ENCODE measurements at places on chromosomes 5 and 9. TPM values are rescaled to one million over a fixed set of nuclear protein-coding genes. Genes with fewer than 3 reads are reported as not detected.

The RNF130 gene
- total RNA-seq: 64.1 TPM

The MARCOL gene
- total RNA-seq: not detected

The OCLN gene
- total RNA-seq: 3.9 TPM

The FGF18 gene
- total RNA-seq: 3.0 TPM

The SPATA31A3 gene
- total RNA-seq: not detected

The TCF7 gene
- 1.5 TPM for total RNA-seq

The IRX2 gene
- total RNA-seq: not detected

GRCh38 chr5:50794812-50795211 is 128.4 kb downstream of the PARP8 start:
- no peak for DNase-seq
- H3K4me3 ChIP-seq: no peak overlapping the region
- no peaks in the 10 kb centered on the region for H3K4me1 ChIP-seq
- H3K27ac ChIP-seq: no peak overlapping the region

GRCh38 chr9:35912791-35913400 is 3.6 kb downstream of the SPAAR start:
- H3K36me3 ChIP-seq: no peaks in the 10 kb centered on the region
- no peaks in the 10 kb centered on the region for H3K27me3 ChIP-seq
- H3K27ac ChIP-seq: no peak overlapping the region
- peaks cover 30% of the 10 kb centered on the region for H3K4me1 ChIP-seq
- no peak for DNase-seq
- no peak overlapping the region for H3K4me3 ChIP-seq

DNA sequence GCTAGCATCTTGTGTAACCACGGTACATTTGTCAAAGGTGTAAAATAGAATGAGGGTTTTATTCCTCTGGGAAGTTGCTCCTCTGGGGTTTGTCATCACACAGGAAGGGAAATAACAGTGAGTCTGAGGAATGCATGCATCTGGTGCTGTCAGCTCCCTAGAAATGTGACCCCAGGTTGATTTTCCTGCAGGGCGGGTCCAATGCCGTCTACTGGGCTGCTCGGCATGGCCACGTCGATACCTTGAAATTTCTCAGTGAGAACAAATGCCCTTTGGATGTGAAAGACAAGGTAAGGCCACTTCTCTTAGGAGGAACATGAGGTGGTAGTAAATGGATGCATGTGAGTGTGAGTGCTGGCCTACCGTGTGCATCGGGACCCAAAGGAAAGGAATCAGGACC is 78.8 kb upstream of the CTSL start:
- no peaks in the 10 kb centered on the region for H3K4me1 ChIP-seq
- H3K4me3 ChIP-seq: no peak overlapping the region
- H3K27ac ChIP-seq: no peak overlapping the region
- DNase-seq: no peak

GRCh38 chr5:71973563-71973962 is 133.7 kb upstream of the MAP1B start:
- H3K27ac ChIP-seq: peak overlapping the region; percentile 63
- H3K27me3 ChIP-seq: no peaks in the 10 kb centered on the region
- H3K36me3 ChIP-seq: no peaks in the 10 kb centered on the region
- DNase-seq: no peak
- H3K4me3 ChIP-seq: no peak overlapping the region

DNA sequence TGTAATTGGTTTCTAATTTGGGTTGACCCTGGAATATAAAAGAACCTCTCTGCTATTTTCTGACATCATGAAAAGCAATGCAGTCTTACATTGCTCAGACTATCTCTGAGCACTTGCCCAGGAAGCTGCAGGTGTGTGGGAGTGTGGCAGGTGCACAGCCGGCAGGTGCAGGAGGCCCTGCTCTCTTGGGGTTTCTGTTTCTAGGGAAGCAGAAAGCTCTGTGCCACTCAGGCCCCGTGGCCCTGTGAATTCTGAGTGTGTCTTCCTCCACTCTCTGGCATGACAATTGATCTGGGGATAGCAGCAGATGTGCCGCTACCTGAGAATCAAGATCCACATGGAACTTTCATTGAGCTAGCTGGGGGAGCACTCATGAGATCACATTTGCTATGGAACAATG is 45.7 kb upstream of the IRX2 start:
- no peaks in the 10 kb centered on the region for H3K36me3 ChIP-seq
- H3K4me3 ChIP-seq: no peak overlapping the region
- H3K4me1 ChIP-seq: no peaks in the 10 kb centered on the region
- no peaks in the 10 kb centered on the region for H3K27me3 ChIP-seq

- no peak overlapping the region for H3K4me3 ChIP-seq
- H3K36me3 ChIP-seq: no peaks in the 10 kb centered on the region
- peaks cover 87% of the 10 kb centered on the region for H3K27me3 ChIP-seq
- no peak for DNase-seq
- H3K4me1 ChIP-seq: peaks cover 38% of the 10 kb centered on the region
- no peak overlapping the region for H3K27ac ChIP-seq
Measured at GRCh38 chr9:122226758-122227574, 1.8 kb downstream of the LHX6 start.

GRCh38 chr9:34980181-34980761 is 9.3 kb upstream of the DNAJB5 start:
- no peak overlapping the region for H3K4me3 ChIP-seq
- H3K27me3 ChIP-seq: no peaks in the 10 kb centered on the region
- DNase-seq: no peak
- H3K36me3 ChIP-seq: no peaks in the 10 kb centered on the region
- no peak overlapping the region for H3K27ac ChIP-seq

- H3K27me3 ChIP-seq: no peaks in the 10 kb centered on the region
- no peaks in the 10 kb centered on the region for H3K4me1 ChIP-seq
- H3K36me3 ChIP-seq: peaks cover 21% of the 10 kb centered on the region
- H3K4me3 ChIP-seq: no peak overlapping the region
Measured at GRCh38 chr5:1466631-1467265, 21.5 kb upstream of the SLC6A3 start.

DNA sequence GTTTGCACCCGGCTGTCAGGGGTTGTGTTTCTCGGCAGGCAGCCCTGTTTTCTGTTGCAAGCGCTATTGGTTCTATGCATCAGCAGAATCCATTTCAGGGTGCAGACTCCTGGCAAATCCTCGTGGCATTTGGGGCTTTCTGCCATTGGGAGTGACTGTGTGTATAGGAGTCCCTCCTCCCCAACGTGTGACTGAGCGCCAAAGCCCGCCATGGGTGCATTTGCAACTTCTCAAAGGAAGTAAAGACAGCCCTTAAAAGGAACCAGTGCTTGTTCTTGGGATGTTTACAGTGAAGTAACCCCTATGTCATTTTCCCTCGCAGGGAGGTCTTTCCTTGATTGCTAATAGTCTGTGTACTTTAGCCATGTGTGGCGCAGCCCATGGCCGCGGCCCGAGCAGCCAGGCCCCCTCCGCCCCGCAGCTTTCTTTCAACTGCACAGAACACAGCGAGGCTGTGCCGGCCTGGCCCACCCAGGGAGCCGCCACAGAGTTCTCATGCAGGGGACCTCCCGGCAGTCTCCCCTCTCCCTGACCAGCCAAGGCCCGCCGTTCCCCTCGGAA is 175.6 kb downstream of the HSD17B3 start:
- H3K27ac ChIP-seq: no peak overlapping the region
- H3K27me3 ChIP-seq: no peaks in the 10 kb centered on the region
- H3K4me1 ChIP-seq: peaks cover 17% of the 10 kb centered on the region

DNA sequence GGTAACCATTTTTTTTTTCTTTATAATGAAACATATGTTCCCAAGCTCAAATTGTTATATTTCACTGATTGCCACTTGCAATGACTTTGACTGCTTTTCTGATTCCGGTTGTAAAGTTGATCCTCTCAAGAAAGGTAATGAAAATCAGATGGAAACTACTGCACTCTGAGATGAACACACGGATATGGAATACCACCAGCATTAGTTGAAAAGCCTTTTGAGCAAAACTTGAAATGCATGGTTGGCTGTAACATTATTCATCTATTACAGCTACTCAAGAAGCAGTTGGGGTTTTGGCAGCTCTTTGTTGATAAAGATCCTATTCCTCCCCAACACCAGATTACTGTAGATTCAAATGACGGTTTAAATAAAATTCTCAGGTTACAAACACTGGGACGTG is 591.6 kb upstream of the DMAC1 start:
- no peak for DNase-seq
- no peaks in the 10 kb centered on the region for H3K36me3 ChIP-seq
- no peaks in the 10 kb centered on the region for H3K27me3 ChIP-seq
- H3K27ac ChIP-seq: no peak overlapping the region
- H3K4me3 ChIP-seq: no peak overlapping the region
- no peaks in the 10 kb centered on the region for H3K4me1 ChIP-seq

- H3K4me3 ChIP-seq: no peak overlapping the region
- no peak overlapping the region for H3K27ac ChIP-seq
- no peaks in the 10 kb centered on the region for H3K27me3 ChIP-seq
- no peak for DNase-seq
- no peaks in the 10 kb centered on the region for H3K36me3 ChIP-seq
Measured at GRCh38 chr5:180026320-180026719, 45.2 kb downstream of the RNF130 start.

GRCh38 chr5:83118976-83119375 is 41.6 kb downstream of the XRCC4 start:
- H3K4me1 ChIP-seq: no peaks in the 10 kb centered on the region
- H3K27me3 ChIP-seq: no peaks in the 10 kb centered on the region
- H3K36me3 ChIP-seq: no peaks in the 10 kb centered on the region
- DNase-seq: no peak
- H3K27ac ChIP-seq: no peak overlapping the region

DNA sequence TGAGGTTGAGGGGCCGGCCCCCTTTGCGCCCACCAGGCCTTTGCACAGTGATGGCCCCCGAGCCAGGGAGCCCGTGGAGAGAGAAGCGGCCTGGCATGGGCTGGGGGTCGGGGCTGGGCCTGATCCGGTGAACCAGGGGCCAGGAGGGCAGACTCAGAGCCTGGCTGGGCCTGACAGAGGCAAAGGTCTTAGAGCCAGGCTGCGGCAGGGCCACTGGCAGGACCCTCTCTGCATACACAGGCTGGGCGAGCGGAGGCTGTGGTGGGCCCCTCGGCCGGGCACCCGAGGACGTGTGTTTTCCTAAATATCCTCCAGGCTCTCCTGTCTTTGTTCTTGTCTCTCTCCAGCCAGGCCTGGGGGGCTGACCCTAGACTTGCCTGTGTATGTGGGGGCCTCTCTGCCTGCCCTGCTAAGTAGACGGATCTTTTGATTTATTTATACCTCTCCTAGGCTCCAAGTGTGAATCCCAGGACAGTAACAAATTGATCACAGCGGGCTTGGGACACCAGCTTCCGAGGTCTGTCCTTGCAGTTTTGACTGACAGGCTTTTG is 933 bp downstream of the NEK6 start:
- peak overlapping the region; percentile 96 for H3K27ac ChIP-seq
- no peaks in the 10 kb centered on the region for H3K36me3 ChIP-seq
- no peaks in the 10 kb centered on the region for H3K27me3 ChIP-seq
- DNase-seq: no peak

DNA sequence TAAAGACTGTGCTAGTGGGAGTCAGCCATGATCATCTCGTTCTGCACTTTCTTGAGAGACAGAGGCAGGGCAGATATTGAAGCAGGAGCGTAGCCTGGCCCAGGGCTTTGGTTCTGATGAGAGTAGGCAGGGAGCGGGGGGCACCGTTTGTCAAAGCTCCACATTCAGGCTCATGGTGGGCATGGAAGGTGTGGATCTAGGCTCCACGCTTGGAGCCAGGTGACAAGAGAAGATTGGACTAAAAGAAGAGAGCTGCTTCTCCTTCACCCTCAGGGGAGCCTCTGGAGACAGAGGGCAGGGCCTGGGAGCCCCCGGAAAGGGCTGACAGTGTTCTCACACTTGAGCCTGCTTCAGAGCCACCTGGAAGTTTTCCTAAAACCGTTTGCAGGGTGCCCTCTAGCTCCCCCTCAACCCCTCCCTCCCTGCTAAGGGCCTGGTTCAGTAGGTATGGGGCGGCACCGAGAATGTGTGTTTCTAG is 24.7 kb upstream of the FCN2 start:
- no peaks in the 10 kb centered on the region for H3K27me3 ChIP-seq
- no peak for DNase-seq
- H3K4me1 ChIP-seq: peaks cover 8% of the 10 kb centered on the region
- no peak overlapping the region for H3K4me3 ChIP-seq

- H3K27me3 ChIP-seq: peaks cover 25% of the 10 kb centered on the region
- no peak for DNase-seq
- no peak overlapping the region for H3K4me3 ChIP-seq
- H3K27ac ChIP-seq: no peak overlapping the region
- H3K4me1 ChIP-seq: no peaks in the 10 kb centered on the region
- H3K36me3 ChIP-seq: no peaks in the 10 kb centered on the region
Measured at GRCh38 chr9:136309101-136309801, 5.4 kb upstream of the CCDC187 start.

GRCh38 chr9:20178197-20178596 is 389.4 kb upstream of the SLC24A2 start:
- H3K27ac ChIP-seq: no peak overlapping the region
- H3K27me3 ChIP-seq: no peaks in the 10 kb centered on the region
- H3K4me1 ChIP-seq: no peaks in the 10 kb centered on the region
- H3K36me3 ChIP-seq: no peaks in the 10 kb centered on the region
- H3K4me3 ChIP-seq: no peak overlapping the region
- no peak for DNase-seq

- peak overlapping the region; percentile 54 for H3K27ac ChIP-seq
- peaks cover 27% of the 10 kb centered on the region for H3K4me1 ChIP-seq
- DNase-seq: no peak
- no peak overlapping the region for H3K4me3 ChIP-seq
Measured at GRCh38 chr9:136494012-136494411, 11.2 kb upstream of the SEC16A start.

DNA sequence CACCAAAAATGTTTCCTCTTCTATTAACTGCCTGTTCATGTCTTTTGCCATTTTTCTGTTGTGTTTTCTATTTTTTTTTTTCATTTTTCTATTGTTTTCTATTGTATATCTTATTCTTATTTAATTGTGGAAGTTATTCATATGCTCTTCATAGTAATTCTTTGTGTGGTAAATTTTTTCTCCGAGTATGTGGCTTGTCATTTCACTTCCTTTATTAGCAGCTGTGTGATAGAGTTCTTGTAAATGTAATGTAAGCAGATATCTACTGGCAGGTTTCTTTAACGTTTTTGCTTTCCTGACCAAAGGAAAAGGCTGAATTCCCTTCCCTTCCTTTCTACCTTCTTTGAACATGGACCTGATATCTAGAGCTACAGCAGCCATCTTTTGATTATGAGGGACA is 5.8 kb upstream of the PLPP1 start:
- H3K36me3 ChIP-seq: no peaks in the 10 kb centered on the region
- no peaks in the 10 kb centered on the region for H3K4me1 ChIP-seq

Data from sigmoid colon (tissue), 7 donors.